SK-N-SH (cell line): ENCODE measurements at places on chromosomes 4 and X.
A peak's percentile ranks its signal among the peaks of the same experiment; 100 is the strongest.

- no peak for DNase-seq
Observed at GRCh38 chrX:23373129-23373804, 38.6 kb downstream of the PTCHD1 start.

- DNase-seq = no peak
Observed at GRCh38 chrX:45709381-45709780, 508.7 kb upstream of the DIPK2B start.

GRCh38 chr4:10535912-10536311, 78.7 kb upstream of the ZNF518B start:
- no peak for DNase-seq

- DNase-seq = no peak
Observed at GRCh38 chr4:163090997-163091684, 75.5 kb downstream of the NAF1 start.

GRCh38 chr4:61785761-61786160, 585.6 kb downstream of the ADGRL3 start:
- no peak for DNase-seq

- DNase-seq = no peak
Observed at GRCh38 chr4:823176-823760, 2.7 kb downstream of the CPLX1 start.

DNA sequence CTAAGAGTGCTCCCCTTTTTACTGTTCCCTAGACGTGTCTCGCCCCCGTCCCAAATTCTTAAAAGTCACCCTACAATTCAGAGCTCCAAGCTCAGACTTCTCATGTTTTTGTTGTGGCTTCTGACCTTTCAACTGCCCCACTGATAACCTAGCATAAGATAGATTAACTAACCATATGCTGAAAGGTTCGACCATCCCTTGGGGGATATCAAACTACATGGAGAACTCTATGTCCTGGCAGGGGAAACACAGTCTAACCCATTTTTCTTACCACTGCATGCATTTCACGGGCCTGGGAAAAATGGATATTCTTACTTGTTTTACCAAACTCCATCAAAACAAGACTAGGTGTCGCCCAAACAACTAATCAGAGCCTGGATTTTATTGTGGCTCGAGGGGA, 236.4 kb upstream of the MID1 start:
- DNase-seq = no peak

GRCh38 chrX:3307881-3308280, 38.6 kb downstream of the MXRA5 start:
- DNase-seq = no peak

DNA sequence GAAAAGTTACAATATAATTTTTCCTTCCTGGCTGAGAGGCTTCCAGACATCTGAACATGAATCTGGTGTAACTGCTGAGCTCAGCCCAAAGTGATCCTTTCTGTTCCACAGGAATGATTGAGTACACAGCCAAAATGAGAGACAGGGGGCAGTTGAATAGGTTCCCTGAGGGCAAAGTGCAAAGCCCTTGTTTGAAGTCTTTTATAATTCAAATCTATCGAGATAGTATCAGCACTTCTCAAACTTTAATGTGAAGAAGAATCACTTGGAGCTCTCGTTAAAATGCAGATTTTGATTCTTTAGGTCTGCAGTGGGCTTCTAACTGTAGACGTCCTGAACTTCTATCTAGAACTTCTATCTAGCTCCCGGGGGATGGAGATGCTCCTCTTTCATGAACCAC, 54.4 kb upstream of the BMP2K start:
- DNase-seq = no peak

- no peak for DNase-seq
Observed at GRCh38 chr4:159484864-159485263, 382.0 kb downstream of the RAPGEF2 start.

GRCh38 chr4:5747738-5748375, 36.9 kb downstream of the EVC start:
- DNase-seq = no peak

- peak; percentile 35 for DNase-seq
Observed at GRCh38 chr4:78612398-78613178, 61.0 kb downstream of the ANXA3 start.

DNA sequence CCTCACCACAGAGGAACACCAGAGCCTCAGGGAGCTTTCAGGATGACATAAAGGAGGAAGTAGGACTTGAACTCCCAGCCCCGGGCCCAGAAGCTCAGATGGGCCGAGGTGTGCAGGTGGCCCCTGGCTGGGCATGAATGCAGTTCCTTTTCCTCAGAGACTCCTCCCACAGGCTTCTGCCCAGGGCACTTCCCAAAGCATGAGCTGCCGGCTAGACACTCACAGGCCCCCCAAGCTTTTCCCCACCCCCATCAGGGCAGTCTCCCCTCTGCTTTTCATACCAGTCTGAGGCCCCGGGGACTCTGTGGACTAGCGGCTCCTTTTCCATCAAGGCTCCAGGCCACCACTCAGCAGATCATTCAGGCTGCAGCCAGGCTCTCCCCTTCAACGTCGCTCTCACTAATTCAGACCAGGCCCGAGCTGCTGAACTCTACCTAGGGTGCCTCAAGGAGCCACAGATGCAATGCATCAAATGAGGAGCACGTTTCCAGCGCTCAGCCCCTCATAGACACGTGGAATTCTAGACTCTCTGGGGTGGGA, 36.9 kb downstream of the HMX1 start:
- DNase-seq = peak; percentile 45

GRCh38 chr4:184823014-184823413, 2.8 kb downstream of the ACSL1 start:
- no peak for DNase-seq

GRCh38 chr4:101596781-101597552, 193.6 kb upstream of the BANK1 start:
- DNase-seq = no peak

GRCh38 chrX:134969726-134970125, 21.1 kb upstream of the SMIM10 start:
- no peak for DNase-seq

DNA sequence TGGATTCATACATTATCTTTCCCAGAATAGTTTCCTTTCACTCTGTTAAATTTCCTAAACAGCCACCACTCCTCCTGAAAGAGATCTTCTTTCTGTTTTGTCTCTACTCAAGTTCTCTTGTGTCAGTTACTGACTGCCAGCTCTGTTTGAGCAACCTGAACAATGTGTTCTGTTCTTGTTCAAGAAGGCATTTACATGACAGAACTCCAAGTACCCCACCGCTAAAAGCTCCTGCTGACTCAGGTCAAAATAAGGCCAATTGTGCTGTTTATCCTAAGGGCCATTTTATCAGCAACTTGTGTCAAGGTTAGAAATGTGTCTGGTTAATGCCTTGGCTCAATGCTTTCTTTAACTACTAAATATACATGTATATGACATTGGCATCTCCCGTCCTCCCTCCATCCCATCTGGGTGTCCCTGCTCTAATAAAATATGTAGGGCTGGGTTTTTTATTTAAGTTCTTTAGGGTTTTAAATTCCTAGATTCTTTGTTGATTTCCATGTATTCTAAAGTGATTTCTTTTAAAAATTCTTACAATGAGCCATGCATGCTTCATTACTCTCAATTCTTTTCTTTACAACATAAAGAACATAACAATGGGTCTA, 144.3 kb upstream of the PAQR3 start:
- no peak for DNase-seq

DNA sequence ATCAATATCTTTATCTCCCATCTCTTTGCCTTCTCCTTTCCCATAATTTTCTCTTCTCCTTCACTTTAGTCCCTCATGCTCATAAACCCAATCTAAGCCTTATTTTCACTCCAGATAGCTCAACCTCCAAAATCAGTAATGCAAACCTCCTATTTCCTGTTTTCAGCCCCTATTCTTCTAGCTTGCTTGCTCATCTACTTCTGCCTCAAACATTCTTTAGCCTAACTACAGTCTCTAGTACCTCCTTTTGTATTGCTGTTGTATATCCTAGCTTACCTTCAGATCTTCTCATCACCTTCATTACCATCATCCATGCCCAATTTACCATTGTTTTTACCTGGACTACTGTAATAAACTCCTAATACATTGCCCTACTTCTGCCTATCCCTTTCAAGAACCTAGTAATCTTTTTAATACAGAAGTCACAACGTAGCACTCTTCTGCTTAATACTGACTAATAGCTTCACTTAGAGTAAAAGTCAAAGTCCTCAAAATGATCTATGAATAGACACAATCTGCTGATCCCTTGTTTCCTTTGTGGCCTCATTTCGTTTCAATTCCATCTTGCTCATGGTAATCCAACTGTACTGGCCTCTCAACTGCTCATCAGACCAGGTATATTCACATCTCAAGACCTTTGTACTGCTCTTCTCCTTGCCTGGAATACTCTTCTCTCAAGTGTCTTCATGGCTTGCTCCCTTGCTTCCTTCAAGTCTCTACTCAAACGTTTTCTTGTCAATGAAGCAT, 123.4 kb downstream of the FAM13A start:
- DNase-seq = no peak

GRCh38 chrX:48823053-48823452, 3.3 kb upstream of the ERAS start:
- peak; percentile 32 for DNase-seq

GRCh38 chrX:131405497-131405896, 116.4 kb upstream of the IGSF1 start:
- DNase-seq = no peak

GRCh38 chr4:25504932-25505636, 128.0 kb downstream of the ANAPC4 start:
- DNase-seq = no peak

GRCh38 chr4:144572660-144573059, 73.3 kb upstream of the HHIP start:
- no peak for DNase-seq

DNA sequence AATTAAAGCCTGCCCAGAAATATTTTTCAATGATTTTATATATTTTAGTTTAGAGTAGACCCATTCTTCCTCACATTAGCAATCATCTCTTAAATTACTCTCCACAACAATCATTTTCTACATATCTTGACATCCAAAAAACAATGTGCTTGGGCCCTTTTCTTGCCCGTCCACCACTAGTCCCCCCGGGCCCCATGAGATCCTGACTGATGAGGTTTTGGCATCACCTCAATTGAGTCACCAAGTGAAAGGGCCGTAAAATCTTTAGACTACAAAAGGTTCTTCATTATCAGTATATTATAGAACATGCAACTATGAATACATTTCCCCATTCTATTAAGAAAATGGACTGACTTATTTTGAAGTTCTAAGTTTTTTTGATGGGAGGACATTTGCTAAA, 4.0 kb upstream of the CDKL2 start:
- no peak for DNase-seq

DNA sequence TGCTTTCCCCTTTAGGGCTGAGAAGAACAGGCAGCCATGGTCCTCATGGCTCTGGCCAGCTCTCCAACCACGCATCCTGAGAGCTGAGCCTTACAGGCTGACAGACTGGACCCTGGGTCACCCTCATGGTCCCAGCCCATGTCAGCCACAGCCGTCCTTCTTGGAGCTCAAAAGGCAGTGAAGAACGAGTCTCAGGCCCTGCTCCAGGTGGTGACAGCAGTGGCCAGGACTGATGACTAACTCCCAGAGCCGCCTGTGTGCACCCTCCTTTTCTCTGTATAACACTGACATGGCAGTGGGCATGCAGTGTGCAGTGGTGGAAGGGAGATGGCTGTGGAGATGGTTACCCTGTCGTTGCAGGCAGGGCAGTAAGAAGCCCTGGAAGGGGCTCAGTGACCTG, 10.3 kb upstream of the DUSP9 start:
- DNase-seq = peak; percentile 12

GRCh38 chrX:123108513-123109427, 75.3 kb upstream of the GRIA3 start:
- no peak for DNase-seq

- DNase-seq = no peak
Observed at GRCh38 chrX:136086521-136086920, 60.8 kb upstream of the FHL1 start.

DNA sequence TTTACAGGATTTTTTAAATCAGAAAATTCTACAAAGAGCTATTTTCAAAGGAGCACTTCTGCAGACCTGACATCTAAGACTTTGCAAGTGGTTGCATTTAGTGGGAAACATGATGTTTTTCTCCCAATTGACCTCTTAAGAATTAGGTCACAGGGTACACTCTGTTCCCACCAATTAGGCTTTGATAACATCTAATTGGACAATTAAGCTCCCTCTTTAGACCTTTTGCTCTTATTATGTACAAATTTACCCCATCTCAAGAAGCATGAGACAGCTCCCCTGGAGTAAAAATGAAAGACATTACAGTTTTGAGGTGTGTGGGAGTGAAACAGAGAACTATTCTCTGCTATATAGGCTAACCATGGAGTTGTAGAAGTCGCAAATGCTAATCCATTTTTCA, 31.8 kb upstream of the AGA start:
- peak; percentile 19 for DNase-seq

- DNase-seq = no peak
Observed at GRCh38 chrX:10011261-10011931, 44.2 kb downstream of the CLDN34 start.

DNA sequence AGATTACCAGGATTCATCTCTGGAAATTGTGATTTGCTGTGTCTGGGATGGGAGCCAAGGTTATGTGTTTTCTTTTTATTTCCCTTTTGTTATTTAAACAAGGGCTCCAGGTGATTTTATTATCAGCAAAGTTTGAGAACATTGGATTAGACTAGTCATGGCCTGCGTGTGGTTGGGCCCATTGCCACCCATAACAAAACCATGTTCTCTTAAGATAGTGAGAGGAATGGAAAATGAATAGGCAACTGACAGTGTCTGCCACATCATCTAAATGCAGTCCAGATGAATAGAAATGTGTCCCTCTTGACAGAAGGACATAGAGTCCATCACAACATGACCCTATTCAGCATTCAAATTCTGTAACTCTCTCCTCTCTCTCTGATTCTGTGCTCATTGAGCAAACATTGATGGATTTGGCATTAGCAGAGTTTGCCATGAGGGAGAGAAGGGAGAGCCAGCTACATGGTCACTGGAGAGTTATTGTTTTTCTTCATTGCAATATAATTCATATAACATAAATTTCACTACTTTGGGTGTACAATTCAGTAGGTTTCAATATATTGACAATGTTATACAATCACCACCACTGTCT, 11.7 kb downstream of the XK start:
- DNase-seq = no peak
